ENCODE measurements at places on chromosomes 12 and 14.

- no peak for DNase-seq
Observed at GRCh38 chr14:31886156-31886835, 190.8 kb upstream of the ARHGAP5 start.

GRCh38 chr12:122072031-122072970 lies 6.3 kb upstream of the MLXIP start:
- no peak for DNase-seq

GRCh38 chr12:130667421-130667960 lies 48.6 kb downstream of the RIMBP2 start:
- DNase-seq, result no peak

- DNase-seq, result no peak
Observed at GRCh38 chr12:126191031-126191891, 1126.0 kb downstream of the AACS start.

DNA sequence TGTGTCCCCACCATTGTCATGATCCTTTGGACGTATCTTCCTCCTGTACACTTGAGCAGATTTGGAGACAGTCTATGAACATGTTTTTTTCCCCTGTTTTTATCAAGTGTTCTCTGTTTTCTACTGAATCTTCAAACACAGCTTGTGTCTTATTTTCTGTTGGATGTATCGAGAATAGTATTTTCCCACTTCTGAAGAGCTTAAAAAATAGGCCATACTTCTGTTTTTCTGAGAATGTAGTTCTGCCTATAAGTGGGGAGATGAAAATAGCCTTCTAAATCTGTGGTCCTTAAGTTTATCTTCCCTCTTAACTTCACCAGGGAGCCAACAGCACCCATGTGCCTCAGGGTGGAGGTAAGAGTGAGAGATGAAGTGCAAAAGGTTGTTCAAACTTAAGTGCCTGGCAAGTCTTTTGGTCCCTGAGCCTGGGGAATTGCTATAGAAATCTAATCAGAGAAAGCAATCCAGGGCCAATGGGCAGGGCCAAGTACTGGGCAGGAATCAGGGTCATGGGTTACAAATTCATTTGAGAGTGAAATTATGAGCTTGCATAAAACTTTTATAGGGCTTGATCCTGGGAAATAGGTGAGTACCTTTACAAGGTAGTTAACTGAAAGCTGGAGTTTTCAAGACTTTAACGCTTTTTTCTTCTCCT lies 58.9 kb downstream of the ARF6 start:
- DNase-seq, result no peak

DNA sequence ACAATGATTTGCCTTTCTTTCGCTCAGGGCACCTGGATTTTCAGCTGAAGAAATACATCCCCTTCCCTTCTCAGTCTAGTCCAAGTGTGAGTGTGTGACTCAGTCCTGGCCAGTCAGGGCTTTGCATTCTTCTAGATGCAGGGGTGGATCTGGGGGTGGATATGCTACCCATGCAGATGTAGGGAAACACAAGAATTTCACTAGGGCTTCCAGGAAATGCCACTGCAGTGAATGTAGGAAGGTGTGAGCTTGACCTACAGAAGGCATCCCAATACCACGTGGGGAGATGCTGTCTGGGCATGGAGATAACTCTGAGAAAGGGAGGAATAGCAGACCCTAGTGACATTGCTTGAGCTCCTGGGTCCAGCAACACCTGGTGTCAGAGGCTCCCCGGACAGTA lies 404.2 kb downstream of the GLT1D1 start:
- no peak for DNase-seq

DNA sequence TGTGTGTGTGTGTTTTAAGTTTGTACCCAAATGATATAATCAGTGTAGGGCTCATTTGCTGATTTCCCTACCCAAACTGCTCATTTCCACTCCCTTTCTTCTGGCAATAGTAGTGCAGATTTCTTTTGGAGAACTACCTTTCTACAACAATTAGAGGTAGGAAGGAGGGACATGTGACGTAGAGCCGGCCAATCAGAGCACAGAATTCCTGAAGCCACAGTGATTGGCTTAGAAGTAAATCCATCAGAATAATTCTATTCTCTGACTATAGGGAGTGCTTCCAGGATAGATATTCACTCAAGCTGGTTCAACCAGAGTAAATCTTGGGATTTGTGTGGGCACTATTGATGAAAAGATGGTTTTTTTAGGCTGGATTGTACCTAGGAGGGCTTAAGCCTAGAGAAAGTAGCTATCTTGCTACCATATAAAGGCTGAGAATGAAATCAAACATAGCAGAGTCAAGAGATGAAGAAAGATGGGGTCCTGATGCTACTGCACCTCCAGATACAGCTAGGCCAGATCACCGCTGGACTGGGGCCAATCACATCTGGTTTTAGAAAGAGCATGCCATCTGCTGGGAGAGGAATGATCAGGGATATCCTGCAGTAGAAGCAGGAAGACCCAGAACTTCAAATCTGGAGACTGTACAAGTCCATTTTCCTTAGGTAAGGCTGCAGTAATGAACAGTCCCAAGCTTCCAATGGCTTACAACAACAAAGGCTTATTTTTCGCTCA lies 54.1 kb upstream of the NUAK1 start:
- no peak for DNase-seq

DNA sequence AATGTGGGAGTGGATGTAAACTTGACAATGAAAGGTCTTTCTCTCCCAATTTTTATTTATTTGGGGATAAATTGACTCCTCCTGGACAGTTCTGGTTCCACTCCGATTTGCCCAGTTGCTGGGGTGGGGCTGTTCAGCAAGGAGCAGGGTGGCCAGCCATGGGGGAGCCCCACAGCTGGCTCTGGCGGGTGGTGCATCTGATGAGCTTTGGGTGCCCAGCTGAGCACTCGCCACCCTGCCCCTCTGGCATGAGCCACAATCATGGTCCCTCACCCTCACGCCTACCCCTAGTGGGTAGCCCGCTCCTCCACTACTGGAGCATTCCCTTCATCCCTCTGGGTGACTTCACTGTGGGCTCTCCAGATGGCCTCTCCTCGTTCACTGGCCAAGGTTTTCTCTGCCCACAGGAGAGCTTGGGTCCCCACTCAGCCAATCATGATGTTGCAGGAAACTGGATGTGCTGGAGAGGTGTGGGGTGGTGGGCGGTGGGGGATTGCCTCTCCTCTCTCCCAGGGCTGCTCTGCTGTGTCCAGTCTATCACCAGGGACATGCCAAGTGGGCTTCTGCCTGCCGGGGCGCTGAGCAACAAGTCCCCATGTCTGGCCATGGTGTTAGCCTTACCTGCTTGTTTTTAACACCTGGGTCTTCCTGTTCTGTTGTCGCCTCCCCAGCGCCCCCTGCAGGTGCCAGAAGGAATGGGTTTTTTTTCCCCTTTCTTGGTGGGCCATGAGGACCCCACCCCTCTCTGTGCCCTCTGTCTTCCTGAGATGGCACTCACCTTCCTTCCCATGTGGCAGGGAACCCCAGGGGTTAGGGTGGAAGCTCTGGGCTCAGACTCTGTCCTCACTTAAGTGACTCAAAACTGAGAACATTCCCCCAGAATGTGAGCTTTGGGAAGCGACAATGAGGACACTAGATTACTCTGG lies 3.4 kb downstream of the CYP46A1 start:
- peak; percentile 67 for DNase-seq
